Spleen (tissue), 13 donors: ENCODE measurements at places on chromosomes 1 and 21. TPM values are rescaled to one million over a fixed set of nuclear protein-coding genes. Genes with fewer than 3 reads are reported as not detected.
A peak's percentile ranks its signal among the peaks of the same experiment; 100 is the strongest.

The KRTAP19-1 gene
- not detected for polyA plus RNA-seq

- no peak for DNase-seq
Observed at GRCh38 chr1:36506276-36506920, 23.7 kb upstream of the CSF3R start.

GRCh38 chr1:217472915-217473314 is 158.0 kb downstream of the GPATCH2 start:
- DNase-seq = no peak

The DENND2C gene
- 0.28 TPM for polyA plus RNA-seq

The CFHR4 gene
- polyA plus RNA-seq = not detected

The ST6GALNAC5 gene
- polyA plus RNA-seq = 0.24 TPM

DNA sequence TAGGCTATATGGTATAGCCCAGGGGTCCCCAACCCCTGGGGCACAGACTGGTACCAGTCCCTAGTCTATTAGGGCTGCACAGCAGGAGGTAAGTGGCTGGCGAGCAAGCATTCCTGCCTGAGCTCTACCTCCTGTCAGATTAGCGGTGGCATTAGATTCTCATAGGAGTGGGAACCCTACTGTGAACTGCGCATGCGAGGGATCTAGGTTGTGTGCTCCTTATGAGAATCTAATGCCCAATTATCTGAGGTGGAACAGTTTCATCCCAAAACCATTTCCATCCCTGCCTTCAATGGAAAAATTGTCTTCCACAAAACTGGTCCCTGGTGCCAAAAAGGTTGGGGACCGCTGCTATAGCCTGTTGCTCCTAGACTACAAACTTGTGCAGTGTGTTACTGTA is 22.8 kb upstream of the ZBTB8A start:
- DNase-seq = no peak

GRCh38 chr1:194225821-194226220 is 1039.4 kb upstream of the B3GALT2 start:
- no peak for DNase-seq

DNA sequence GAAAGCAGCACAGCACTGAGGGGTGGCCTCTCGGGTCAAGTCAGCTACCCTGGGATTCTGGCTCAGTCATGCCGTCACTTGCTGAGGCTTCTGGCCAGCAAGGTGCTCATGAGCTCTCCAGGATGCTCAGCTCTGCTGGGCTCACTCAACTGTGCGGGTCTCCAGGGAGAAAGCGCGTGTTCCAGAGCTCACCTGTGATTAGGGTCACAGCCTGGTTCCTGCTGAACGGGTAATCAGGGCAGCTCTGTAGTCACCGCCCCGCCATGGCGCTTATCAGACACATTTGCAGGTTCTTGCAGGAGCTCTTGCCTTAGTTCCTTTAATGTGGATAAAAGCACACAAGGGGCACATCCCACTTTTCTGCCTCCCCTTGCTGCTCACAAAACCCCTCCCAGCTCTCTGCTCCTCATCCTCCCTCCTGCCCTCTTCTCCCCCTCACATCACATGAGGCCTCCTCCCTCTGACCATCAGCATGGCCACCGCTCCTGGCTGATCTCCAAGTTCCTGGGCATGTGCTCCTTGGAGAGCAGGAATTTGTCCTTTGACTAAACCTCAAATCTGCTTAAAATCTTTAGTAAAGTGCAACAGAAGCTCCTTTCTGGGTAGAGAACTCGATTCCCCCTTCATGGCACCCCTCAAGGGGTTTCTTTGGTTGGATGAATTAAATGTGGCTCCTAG is 2.0 kb downstream of the PCP4 start:
- DNase-seq = no peak

GRCh38 chr1:9481048-9481447 is 58.2 kb upstream of the SLC25A33 start:
- no peak for DNase-seq

- DNase-seq = no peak
Observed at GRCh38 chr1:180230791-180231505, 884 bp downstream of the LHX4 start.

- peak; percentile 77 for DNase-seq
Observed at GRCh38 chr1:209673631-209674417, 1.4 kb upstream of the G0S2 start.

The RAB3B gene
- polyA plus RNA-seq = not detected

- DNase-seq = no peak
Observed at GRCh38 chr1:27481994-27482620, 7.9 kb downstream of the WASF2 start.

DNA sequence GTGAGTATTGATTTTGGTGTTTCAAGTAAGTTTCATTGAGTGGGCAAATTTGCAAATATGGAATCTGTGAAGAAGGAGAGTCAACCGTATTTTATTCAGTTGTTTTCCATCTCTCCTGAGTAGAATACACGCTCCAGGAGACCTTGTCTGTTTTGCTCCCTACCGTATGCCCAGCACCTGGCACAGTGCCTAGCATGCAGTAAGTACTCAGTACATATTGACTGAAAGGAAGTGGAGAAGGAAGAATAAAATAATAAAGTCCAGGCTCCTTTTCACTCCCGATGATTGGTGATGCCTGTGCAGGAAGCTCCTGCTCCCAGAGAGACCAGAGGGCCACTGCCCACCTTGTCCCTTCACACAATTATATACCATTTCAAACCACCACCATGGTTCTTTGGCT is 59.4 kb upstream of the NEK2 start:
- no peak for DNase-seq

The UBXN10 gene
- 0.18 TPM for polyA plus RNA-seq

DNA sequence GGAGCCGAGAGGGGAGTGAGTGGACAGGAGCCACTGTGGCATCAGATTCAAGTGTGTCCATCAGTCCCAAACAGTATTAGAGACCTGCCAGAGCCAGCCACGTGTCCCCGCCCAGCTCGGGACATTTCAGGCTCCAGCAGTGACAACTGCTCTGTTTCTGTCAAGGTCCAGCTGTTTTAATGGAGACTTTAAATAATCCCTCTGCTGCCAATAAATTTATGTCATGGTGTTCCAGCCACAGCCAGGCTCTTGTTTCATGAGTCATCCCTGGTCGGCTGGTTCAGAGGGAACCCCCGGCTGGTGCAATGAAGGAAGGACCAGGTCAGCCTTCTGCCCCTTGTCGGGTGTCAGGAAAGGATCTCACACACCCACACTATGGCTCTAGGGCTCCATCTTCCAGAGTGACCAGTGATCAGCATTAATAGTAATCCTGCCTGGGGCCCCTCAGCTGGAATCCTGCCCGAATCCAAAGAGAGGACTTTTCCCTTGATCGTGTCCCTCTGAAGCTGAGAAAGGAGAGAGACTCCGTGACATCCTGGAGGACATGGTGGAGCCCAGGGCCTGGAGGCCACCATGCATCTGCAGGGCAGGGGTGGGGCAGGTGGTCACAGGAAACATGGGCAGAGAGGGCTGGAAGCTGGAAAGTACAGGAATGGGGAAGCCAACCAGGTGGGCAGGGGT is 197.3 kb downstream of the MATN1 start:
- DNase-seq = peak; percentile 65

DNA sequence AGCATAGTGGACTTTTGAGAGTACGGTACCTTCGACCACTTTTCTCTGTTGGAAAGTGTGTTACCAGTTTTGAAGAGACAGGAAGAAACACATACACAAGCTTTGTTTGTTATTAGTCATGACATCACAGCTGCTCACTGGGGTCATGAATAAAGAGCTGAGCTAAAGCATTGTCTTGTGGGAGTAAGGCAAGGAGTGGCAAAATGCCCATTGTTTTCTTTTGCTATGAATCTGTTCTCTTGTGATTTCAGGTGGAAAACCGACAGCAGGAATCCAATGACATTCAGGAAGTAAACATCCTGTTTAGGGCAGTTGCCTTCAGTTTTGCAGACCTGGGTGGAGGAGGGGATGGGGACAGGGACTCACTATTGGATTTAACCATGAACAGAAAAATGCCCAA is 66.2 kb downstream of the RGL1 start:
- DNase-seq = no peak

DNA sequence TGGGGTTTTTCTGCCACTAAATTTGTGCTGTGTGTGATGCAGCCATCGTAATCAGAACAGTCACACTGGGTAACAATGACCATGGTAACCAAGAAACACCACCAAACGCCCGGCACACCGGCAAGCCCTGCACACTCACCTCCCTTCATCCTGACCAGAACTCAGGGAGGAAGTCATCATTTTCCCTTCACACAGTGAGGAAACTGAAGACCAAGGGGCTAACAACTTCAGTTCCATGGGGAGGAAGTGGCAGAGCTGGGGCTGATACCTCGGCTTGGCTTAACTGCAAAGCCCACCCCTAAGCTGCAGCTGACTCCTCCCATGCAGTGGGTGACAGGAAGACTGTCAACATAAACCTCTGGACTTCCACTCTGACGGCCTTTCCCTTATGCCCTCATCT is 69.3 kb upstream of the BCAR3 start:
- no peak for DNase-seq

GRCh38 chr1:2457444-2457843 is 18.6 kb upstream of the PLCH2 start:
- no peak for DNase-seq

- no peak for DNase-seq
Observed at GRCh38 chr21:40672602-40673001, 174.4 kb downstream of the DSCAM start.

The CD247 gene
- polyA plus RNA-seq = 17.8 TPM

GRCh38 chr1:22452481-22452957 is 868 bp downstream of the ZBTB40 start:
- no peak for DNase-seq

The OPRD1 gene
- not detected for polyA plus RNA-seq

GRCh38 chr21:25506887-25507286 is 100.4 kb downstream of the MRPL39 start:
- DNase-seq = no peak

GRCh38 chr21:39220150-39220549 is 36.9 kb upstream of the PSMG1 start:
- DNase-seq = no peak

DNA sequence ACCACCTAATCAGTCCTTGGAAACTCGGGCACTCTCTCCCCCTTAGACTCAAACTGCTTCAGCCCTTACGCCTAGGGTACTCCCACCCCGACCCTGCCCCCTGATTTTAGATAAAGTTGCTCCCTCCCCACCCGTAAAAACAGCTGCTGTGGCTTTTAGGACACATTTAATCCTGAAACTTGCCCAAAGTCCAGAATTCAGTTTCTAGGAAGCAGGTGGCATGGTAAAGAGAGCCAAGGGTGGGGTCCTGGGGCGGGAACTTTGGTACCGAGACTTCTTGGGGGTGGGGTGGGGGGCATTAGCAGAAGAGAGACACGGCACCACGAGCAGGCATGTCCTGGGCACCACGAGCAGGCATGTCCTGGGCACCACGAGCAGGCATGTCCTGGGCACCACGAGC is 52.4 kb downstream of the CASZ1 start:
- no peak for DNase-seq

- no peak for DNase-seq
Observed at GRCh38 chr1:9890224-9890731, 19.8 kb downstream of the CTNNBIP1 start.

The SETD4 gene
- polyA plus RNA-seq = 9.0 TPM

- DNase-seq = peak; percentile 64
Observed at GRCh38 chr1:26574719-26575251, 45.2 kb downstream of the RPS6KA1 start.

- no peak for DNase-seq
Observed at GRCh38 chr1:185676969-185677368, 57.2 kb upstream of the HMCN1 start.

DNA sequence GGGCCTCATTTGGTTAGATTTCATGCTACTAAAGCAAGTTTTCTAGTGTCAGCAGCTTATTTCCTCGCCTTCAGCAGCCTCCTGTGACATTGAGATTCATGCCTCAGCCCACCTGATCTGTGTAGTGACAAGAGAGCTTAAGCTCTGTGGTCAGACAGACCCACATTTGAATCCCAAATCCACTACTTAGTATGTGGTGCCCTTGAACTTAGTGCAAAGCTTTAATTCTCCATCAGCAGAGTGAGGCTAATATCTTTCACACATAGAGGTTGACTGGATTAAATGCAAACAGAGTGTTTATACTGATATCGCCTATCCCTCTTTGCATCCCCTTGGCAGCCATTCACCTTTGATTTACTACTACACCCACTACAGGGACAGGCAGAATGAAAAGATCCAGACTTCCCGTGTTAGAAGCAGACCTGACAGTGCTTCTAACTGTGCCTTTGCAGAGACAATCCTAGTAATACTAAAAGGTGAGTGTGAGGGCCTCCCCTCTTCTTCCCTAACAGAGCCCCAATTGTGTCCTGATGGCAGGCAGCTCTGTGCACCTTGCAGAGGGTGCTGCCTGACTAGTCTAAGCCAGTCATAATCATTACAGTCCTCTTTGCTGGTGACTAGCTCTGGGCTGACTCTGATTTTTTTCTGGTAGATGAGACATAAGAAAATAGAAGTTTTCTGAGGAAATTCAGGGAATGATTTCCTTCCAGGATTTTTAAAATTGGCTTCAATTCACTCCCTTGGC is 264.0 kb downstream of the CTH start:
- no peak for DNase-seq

The DNAJC28 gene
- 1.2 TPM for polyA plus RNA-seq

The RHOU gene
- 5.7 TPM for polyA plus RNA-seq

DNA sequence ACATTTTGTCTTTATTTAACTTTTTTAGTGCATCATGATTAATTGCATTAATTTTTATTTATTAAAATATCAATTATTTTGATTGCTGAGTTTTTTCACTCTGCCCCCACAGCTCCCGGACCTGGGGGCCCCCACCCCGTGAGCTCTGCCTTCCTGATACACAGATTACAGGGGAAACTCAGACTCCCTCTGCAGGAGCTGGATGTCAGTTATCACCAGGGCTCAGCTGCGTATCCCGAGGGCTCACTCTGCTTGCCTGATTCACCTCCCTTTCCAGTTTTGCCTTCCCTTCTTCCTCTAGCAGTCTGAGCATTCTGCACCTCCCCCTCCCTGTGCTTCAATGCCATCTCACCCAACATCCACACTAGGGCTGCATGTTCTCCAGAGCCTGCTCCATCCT is 98.2 kb downstream of the ATP1A1 start:
- no peak for DNase-seq

The TINAGL1 gene
- polyA plus RNA-seq = 18.5 TPM

The EFNA1 gene
- polyA plus RNA-seq = 7.8 TPM
